Smooth muscle cell of bladder (primary cell): ENCODE measurements at places on chromosomes 12 and 14. TPM values are rescaled to one million over a fixed set of nuclear protein-coding genes. Genes with fewer than 3 reads are reported as not detected.

CHURC1 gene
- 41.1 and 47.1 TPM in 2 replicates for total RNA-seq

RND1 gene
- 0.14 and 0.55 TPM in 2 replicates for total RNA-seq

MSI1 gene
- total RNA-seq = not detected in 2 replicates

CPNE6 gene
- total RNA-seq = not detected in 2 replicates

GPRC5D gene
- total RNA-seq = not detected in 2 replicates

KRT79 gene
- not detected in 2 replicates for total RNA-seq

LMO3 gene
- 4.1 and 10.8 TPM in 2 replicates for total RNA-seq

WSCD2 gene
- not detected in 2 replicates for total RNA-seq

SLC39A2 gene
- total RNA-seq = under 0.01 and 0.09 TPM in 2 replicates

KRT74 gene
- not detected in 2 replicates for total RNA-seq

CEBPE gene
- not detected in 2 replicates for total RNA-seq

KRT83 gene
- total RNA-seq = 0.14 TPM in 1 of 2 replicates, not detected in the other

LRTM2 gene
- total RNA-seq = not detected in 2 replicates

MYF5 gene
- total RNA-seq = not detected in 2 replicates

APOF gene
- total RNA-seq = not detected in 2 replicates

SPTLC2 gene
- total RNA-seq = 15.8 and 17.5 TPM in 2 replicates

RPL36AL gene
- total RNA-seq = 441 and 446 TPM in 2 replicates

HOXC12 gene
- not detected in 2 replicates for total RNA-seq

GSC gene
- 0.71 and 2.7 TPM in 2 replicates for total RNA-seq

MIPOL1 gene
- 8.0 and 10.4 TPM in 2 replicates for total RNA-seq

GALNT6 gene
- 1.4 and 1.5 TPM in 2 replicates for total RNA-seq

DPPA3 gene
- not detected in 2 replicates for total RNA-seq

SLC8A3 gene
- under 0.01 and 0.18 TPM in 2 replicates for total RNA-seq

KRT1 gene
- not detected in 2 replicates for total RNA-seq

FGD4 gene
- 6.0 and 8.8 TPM in 2 replicates for total RNA-seq

RTL1 gene
- not detected in 2 replicates for total RNA-seq

DCN gene
- 1,181 and 1,320 TPM in 2 replicates for total RNA-seq

MYL2 gene
- not detected in 2 replicates for total RNA-seq

CLEC4A gene
- 0.28 and 0.65 TPM in 2 replicates for total RNA-seq

DNAJC22 gene
- total RNA-seq = 1.8 and 6.0 TPM in 2 replicates

MMP19 gene
- total RNA-seq = 5.9 and 6.1 TPM in 2 replicates

PPFIA2 gene
- total RNA-seq = 0.85 and 2.2 TPM in 2 replicates

SOAT2 gene
- 0.09 TPM in 1 of 2 replicates, not detected in the other for total RNA-seq

SMAGP gene
- total RNA-seq = 2.0 and 2.6 TPM in 2 replicates

RGS6 gene
- not detected in 2 replicates for total RNA-seq

ESR2 gene
- total RNA-seq = under 0.01 and 0.09 TPM in 2 replicates

ACSM4 gene
- total RNA-seq = not detected in 2 replicates

SYT1 gene
- total RNA-seq = 1.6 and 2.0 TPM in 2 replicates

LRP1 gene
- 258 and 432 TPM in 2 replicates for total RNA-seq

SLCO1B1 gene
- total RNA-seq = not detected in 2 replicates

SDSL gene
- total RNA-seq = 17.5 and 18.3 TPM in 2 replicates

CD4 gene
- 0.28 and 0.43 TPM in 2 replicates for total RNA-seq

KLHDC1 gene
- 3.4 and 4.0 TPM in 2 replicates for total RNA-seq

GPR65 gene
- under 0.01 and 0.28 TPM in 2 replicates for total RNA-seq

FBLN5 gene
- 35.4 and 46.7 TPM in 2 replicates for total RNA-seq

ZNF891 gene
- total RNA-seq = 0.71 and 0.92 TPM in 2 replicates

GPRC5A gene
- 20.6 and 25.9 TPM in 2 replicates for total RNA-seq

NKX2-8 gene
- not detected in 2 replicates for total RNA-seq

STON2 gene
- 0.28 and 0.46 TPM in 2 replicates for total RNA-seq

RNASE7 gene
- total RNA-seq = not detected in 2 replicates

OR6C2 gene
- not detected in 2 replicates for total RNA-seq

SPIC gene
- total RNA-seq = not detected in 2 replicates
